ENCODE measurements at places on chromosomes 1 and 21.

GRCh38 chr1:51327386-51327785 lies 3.0 kb downstream of the TTC39A start:
- H3K4me1 ChIP-seq = peaks cover 8% of the 10 kb centered on the region
- DNase-seq = no peak
- H3K27ac ChIP-seq = no peak overlapping the region
- peaks cover 30% of the 10 kb centered on the region for H3K27me3 ChIP-seq

GRCh38 chr21:45010860-45011259 lies 63.5 kb upstream of the ADARB1 start:
- no peak overlapping the region for H3K27ac ChIP-seq
- H3K4me3 ChIP-seq = no peak overlapping the region
- DNase-seq = no peak
- no peaks in the 10 kb centered on the region for H3K36me3 ChIP-seq
- H3K4me1 ChIP-seq = no peaks in the 10 kb centered on the region

DNA sequence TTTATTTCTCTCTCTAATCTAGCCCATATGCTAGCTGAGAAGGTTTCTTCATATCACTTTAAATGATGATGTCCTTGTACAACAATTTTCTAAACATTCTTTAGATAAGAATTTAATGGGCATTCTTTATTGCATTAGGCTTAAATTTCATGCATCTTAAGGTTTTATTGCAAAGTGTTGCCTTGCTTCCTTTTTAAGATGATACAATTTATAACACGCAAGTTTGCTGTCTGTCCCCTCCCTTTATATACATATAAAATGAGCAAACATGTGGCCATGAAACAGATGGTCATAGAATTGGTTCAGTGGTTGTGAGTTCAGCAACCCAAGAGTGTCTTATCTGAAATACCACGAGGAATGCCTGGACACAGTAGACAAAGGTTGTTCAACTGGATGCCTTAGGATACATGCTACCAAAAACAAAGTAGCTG lies 12.1 kb downstream of the NBPF3 start:
- DNase-seq = no peak
- H3K4me3 ChIP-seq = no peak overlapping the region
- H3K4me1 ChIP-seq = peaks cover 14% of the 10 kb centered on the region
- no peak overlapping the region for H3K27ac ChIP-seq

DNA sequence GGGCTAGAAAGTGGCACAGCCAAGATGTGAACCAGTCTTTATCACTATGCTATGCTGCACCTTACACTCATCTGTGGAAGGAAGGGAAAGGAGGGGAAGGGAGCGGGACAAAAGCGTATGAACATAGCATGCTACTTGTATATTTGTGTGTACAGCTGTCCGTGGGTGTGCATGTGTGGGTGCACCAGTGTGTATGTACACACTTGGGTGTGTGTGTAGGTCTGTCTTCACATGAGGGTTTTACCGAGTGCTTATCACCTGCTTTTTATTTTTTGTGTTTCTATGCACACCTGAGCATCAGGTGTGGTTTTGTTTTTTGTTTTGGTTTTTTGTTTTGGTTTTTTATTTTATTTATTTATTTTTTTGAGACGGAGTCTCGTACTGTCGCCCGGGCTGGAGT lies 255.7 kb downstream of the RRAGC start:
- no peaks in the 10 kb centered on the region for H3K4me1 ChIP-seq
- no peak overlapping the region for H3K27ac ChIP-seq
- no peaks in the 10 kb centered on the region for H3K36me3 ChIP-seq
- H3K27me3 ChIP-seq = peaks cover 5% of the 10 kb centered on the region
- H3K4me3 ChIP-seq = no peak overlapping the region
- DNase-seq = no peak

GRCh38 chr1:42251042-42251441 lies 84.0 kb downstream of the FOXJ3 start:
- no peak overlapping the region for H3K27ac ChIP-seq
- DNase-seq = no peak
- no peak overlapping the region for H3K4me3 ChIP-seq

DNA sequence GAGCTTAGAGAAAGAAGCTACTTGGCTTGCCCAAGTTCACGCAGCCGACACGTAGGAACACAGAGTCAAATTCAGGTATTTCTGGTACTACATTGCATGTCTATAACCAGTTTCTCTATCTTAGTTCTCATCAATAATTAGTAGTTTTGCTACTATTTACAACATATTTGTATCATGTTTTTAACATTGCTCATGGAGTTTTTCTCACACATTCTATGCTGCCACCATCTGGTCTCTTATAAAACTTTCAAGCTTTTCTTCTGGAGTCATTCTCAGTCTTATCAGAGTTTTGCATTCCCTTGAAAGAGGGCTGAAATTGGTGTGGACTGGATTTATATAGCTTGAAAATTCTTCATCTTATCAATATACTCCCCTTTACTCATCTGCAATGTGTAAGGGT lies 118.8 kb upstream of the PALMD start:
- H3K4me1 ChIP-seq = no peaks in the 10 kb centered on the region
- no peak overlapping the region for H3K27ac ChIP-seq
- no peaks in the 10 kb centered on the region for H3K36me3 ChIP-seq
- no peak for DNase-seq
- H3K4me3 ChIP-seq = no peak overlapping the region

GRCh38 chr1:145688328-145688727 lies 18.8 kb downstream of the PDZK1 start:
- no peak for DNase-seq
- peaks cover 23% of the 10 kb centered on the region for H3K4me1 ChIP-seq
- H3K27ac ChIP-seq = no peak overlapping the region

DNA sequence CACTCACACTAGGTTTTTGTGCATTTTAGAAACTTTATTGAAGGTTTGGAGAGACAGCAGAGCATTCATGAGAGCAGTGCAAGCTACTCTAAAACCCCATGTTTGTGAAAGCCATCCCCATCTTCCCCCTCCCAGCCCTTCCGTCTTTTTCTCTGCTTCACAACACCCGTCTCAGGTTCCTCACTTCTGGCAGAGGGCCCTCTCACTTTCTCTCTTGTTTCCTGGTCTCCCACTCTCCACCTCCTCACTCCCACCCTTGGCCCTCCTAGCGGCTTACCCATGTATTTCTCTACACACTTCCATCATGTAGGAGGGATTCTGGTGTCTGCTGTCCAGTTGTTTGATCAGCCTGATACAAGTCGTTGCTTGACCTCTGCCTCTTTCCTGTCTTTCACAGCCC lies 92.7 kb downstream of the LRRC8C start:
- peak overlapping the region; percentile 99 for H3K27ac ChIP-seq
- DNase-seq = no peak
- H3K4me1 ChIP-seq = peaks cover 82% of the 10 kb centered on the region
- H3K27me3 ChIP-seq = no peaks in the 10 kb centered on the region

DNA sequence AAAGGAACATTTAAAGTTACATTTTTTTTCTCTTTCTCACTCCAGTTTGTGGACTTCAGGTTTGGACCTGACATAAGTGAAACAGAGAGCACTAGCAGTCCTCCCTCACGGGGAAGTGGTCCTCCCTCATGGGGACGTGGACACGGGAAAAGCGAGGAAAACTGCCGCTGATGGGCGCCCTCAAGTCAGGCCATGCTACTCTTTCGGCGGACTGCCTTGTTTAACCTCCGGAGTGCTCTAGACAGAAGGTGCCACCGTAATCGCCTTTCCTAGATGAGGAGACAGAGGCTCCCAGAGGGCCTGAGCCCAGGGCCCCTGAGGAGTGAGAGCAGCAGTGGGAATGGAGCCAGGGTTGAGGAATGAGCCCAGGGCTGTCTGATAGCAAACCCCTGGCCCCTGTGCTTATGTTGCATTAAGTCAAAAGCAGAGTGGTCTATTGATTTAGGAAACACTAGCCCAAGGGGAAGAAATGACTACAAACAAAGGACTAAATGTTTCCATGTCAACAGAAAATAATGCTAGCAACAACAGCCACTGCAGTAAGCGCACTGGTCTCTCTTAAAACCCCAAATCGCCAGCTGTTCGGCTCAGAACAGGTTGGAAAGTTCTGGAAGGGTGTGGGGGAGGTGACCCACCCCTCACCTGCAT lies 84.1 kb downstream of the DMRTB1 start:
- DNase-seq = no peak
- no peaks in the 10 kb centered on the region for H3K27me3 ChIP-seq
- H3K27ac ChIP-seq = no peak overlapping the region
- no peaks in the 10 kb centered on the region for H3K4me1 ChIP-seq
- no peaks in the 10 kb centered on the region for H3K36me3 ChIP-seq

DNA sequence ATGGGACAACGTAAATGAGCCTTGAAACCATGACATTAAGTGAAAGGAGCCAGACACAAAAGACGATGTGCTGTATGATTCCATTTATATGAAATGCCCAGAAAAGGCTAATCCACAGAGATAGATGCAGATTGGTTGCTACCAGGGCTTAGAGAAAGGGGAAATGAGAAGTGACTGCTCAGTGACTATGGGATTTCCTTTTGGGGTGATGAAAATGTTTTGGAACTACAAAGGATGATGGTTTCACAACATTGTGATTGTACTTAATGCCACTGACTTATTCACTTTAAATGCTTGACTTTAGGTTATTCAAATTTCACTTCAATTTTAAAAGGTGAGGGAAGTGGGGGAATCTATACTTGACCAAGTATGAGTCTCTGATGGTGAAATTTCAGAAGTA lies 414.3 kb downstream of the SETD4 start:
- no peak overlapping the region for H3K4me3 ChIP-seq
- no peak for DNase-seq
- H3K36me3 ChIP-seq = no peaks in the 10 kb centered on the region
- no peak overlapping the region for H3K27ac ChIP-seq

DNA sequence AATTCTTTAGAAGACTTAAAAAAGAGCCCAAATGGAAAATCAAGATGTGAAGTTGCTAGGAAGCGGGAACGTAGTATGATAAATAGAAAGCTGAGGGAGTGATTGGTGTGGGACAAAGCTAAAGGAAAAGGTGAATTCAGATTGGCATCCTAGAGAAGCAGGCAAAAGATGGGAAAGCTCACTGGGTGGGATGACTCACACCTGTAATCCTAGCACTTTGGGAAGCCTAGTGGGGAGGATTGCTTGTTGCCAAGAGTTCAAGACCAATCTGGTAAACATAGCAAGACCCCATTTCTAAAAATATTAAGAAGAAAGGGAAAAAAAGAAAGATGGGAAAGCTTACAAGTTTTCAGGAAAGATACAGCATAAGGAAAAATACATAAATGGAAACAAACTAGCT lies 1.8 kb downstream of the MRPS21 start:
- DNase-seq = no peak
- H3K36me3 ChIP-seq = peaks cover 29% of the 10 kb centered on the region
- H3K27me3 ChIP-seq = no peaks in the 10 kb centered on the region
- peak overlapping the region; percentile 48 for H3K27ac ChIP-seq
- peak overlapping the region; percentile 53 for H3K4me3 ChIP-seq

DNA sequence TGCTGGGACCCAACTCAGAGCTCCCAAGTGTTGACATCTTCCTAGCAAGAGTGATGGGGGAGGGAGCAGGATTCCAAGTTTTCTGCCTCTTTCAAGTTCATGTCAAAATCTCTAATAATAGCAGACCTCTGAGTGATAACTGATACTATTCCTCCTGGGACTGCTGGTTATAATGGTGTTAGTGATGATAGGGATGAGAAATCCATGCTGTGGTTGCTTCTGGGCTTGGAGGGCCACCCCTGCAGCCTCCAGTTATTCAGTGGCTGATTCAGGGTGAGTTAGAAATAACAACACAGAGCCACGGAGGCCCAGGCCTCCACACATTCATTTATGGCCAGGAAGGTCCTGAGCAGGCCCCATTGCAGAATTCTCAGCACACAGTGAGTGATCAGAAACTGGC lies 40.6 kb upstream of the ARTN start:
- no peaks in the 10 kb centered on the region for H3K4me1 ChIP-seq
- no peak overlapping the region for H3K4me3 ChIP-seq
- no peaks in the 10 kb centered on the region for H3K27me3 ChIP-seq
- no peak for DNase-seq

GRCh38 chr1:43269627-43270375 lies at the start of gene TMEM125:
Gene TMEM125, plus strand, starts transcription at chr1:43269983. Its CDS starts 2,740 bp downstream, at chr1:43272723.
- peaks cover 17% of the 10 kb centered on the region for H3K27me3 ChIP-seq
- no peak within 1 kb of the TSS for H3K4me3 ChIP-seq
- no peak for DNase-seq
- H3K4me1 ChIP-seq = peaks cover 25% of the 10 kb centered on the region

DNA sequence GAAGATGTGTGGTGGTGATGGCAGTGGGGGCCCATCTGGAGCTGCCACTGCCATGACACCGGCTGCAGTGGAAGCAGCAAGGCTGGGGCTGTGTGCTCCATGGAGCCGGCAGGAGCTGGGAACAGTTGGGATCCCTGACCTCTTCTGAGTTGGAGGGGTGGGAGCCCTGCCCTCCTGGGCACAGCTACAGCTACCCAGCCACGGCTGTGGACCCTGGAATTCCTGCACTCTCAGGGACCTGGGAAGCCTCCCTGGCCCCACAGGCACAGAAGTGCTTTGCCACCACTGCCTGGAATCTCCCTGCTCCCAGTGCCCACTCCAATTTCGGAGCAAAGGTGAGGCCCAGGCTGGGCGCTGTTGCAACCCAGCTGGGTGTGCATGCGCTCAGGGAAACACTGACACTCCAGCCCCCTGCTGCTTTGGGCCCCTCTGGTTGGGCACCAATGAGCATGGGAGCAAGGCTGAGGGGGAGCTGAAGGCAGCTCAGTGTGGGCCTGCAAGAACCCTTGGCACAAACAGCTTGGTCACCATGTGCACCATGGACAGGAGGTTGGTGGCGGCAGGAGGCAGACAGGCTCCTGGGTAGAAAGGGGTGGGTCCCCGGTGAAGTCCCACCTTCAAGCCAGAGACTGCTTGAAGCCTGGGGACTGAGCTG lies 817.6 kb downstream of the KCNT2 start:
- H3K4me1 ChIP-seq = no peaks in the 10 kb centered on the region
- no peaks in the 10 kb centered on the region for H3K36me3 ChIP-seq
- no peak overlapping the region for H3K4me3 ChIP-seq
- H3K27ac ChIP-seq = no peak overlapping the region

DNA sequence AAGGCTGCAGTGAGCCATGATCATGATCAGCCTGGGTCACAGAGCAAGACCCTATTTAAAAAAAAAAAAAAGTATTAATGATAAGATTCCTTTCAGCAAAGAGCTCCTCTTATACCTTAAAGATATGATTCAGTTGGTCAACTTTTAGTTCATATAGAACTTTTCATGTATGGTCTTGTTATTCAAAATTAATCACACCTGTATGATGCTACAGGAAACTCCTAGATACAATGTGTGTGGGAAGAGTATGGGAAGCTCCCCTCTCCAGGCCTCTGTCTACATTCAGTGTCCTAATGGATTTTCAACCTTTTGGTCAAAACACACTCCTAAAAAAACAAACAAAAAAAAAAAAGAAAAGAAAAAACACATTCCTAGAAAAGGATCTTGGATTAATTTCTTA lies 17.1 kb downstream of the MR1 start:
- no peak overlapping the region for H3K4me3 ChIP-seq
- H3K27me3 ChIP-seq = no peaks in the 10 kb centered on the region
- DNase-seq = no peak
- H3K36me3 ChIP-seq = peaks cover 33% of the 10 kb centered on the region
- H3K4me1 ChIP-seq = peaks cover 5% of the 10 kb centered on the region

Measured in activated T-helper 1 cell treated with anti-CD3 and anti-CD28 coated beads, Interleukin-12 subunit alpha, Interleukin-12 subunit beta, Interleukin-2, Interleukin-4 antibody, amounts not matched to agents 30 ng/mL and 10 ng/mL and 1 ng/mL, durations not matched to agents 14 hours and 24 hours and 36 hours (primary cell).